ENCODE measurements at places on chromosomes 2 and 18. TPM values are rescaled to one million over a fixed set of nuclear protein-coding genes. Genes with fewer than 3 reads are reported as not detected.

RBMS1 gene
- total RNA-seq, result 91.9 TPM

KCNF1 gene
- total RNA-seq, result 0.29 TPM

COL6A3 gene
- total RNA-seq, result 2.1 TPM

RESP18 gene
- total RNA-seq, result not detected

PIK3C3 gene
- total RNA-seq, result 25.7 TPM

FAM161A gene
- 9.8 TPM for total RNA-seq

MEP1B gene
- not detected for total RNA-seq

PLB1 gene
- 2.8 TPM for total RNA-seq

SPC25 gene
- total RNA-seq, result 32.6 TPM

MRO gene
- not detected for total RNA-seq

DYSF gene
- total RNA-seq, result 1.7 TPM

CNTNAP5 gene
- 0.07 TPM for total RNA-seq

PPP1CB gene
- total RNA-seq, result 190 TPM

IGFBP5 gene
- 0.20 TPM for total RNA-seq

ARHGAP28 gene
- 118 TPM for total RNA-seq

GKN1 gene
- total RNA-seq, result not detected

NT5DC4 gene
- total RNA-seq, result 4.0 TPM

GCG gene
- total RNA-seq, result not detected

NEUROD1 gene
- total RNA-seq, result not detected

LYPD6B gene
- 28.5 TPM for total RNA-seq

TCF7L1 gene
- 27.7 TPM for total RNA-seq

All from Caco-2 (cell line).